ENCODE measurements at places on chromosomes 16 and 17.

- H3K27ac ChIP-seq = no peak overlapping the region
- no peaks in the 10 kb centered on the region for H3K4me1 ChIP-seq
- H3K36me3 ChIP-seq = no peaks in the 10 kb centered on the region
- H3K4me3 ChIP-seq = no peak overlapping the region
These were observed 147.7 kb downstream of the ABCC12 start for GRCh38 chr16:48008011-48008525.

DNA sequence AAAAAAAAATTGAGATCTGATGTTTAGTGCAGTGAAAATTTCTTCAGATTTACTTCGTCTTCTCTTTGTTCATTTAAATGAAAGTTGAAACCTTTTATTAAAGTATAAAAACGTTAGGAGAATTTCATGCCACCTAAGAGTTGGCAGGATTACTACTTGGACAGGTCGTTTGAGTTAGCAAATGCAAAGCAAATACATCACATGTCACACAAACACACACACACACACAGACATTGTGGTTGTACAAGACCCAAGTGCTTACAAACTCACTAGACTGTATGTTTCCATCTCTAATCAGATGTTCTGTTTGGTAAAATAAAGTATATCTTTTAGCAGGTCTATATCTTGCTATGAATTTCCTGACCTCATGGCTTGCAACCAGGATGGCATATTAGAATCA lies 185.6 kb upstream of the COX10 start:
- H3K27ac ChIP-seq = no peak overlapping the region
- no peak for DNase-seq
- no peak overlapping the region for H3K4me3 ChIP-seq
- no peaks in the 10 kb centered on the region for H3K36me3 ChIP-seq

- no peaks in the 10 kb centered on the region for H3K4me1 ChIP-seq
- H3K27me3 ChIP-seq = peaks cover 8% of the 10 kb centered on the region
- no peak overlapping the region for H3K4me3 ChIP-seq
- no peaks in the 10 kb centered on the region for H3K36me3 ChIP-seq
These were observed 128.2 kb upstream of the MED13 start for GRCh38 chr17:62193249-62193648.

DNA sequence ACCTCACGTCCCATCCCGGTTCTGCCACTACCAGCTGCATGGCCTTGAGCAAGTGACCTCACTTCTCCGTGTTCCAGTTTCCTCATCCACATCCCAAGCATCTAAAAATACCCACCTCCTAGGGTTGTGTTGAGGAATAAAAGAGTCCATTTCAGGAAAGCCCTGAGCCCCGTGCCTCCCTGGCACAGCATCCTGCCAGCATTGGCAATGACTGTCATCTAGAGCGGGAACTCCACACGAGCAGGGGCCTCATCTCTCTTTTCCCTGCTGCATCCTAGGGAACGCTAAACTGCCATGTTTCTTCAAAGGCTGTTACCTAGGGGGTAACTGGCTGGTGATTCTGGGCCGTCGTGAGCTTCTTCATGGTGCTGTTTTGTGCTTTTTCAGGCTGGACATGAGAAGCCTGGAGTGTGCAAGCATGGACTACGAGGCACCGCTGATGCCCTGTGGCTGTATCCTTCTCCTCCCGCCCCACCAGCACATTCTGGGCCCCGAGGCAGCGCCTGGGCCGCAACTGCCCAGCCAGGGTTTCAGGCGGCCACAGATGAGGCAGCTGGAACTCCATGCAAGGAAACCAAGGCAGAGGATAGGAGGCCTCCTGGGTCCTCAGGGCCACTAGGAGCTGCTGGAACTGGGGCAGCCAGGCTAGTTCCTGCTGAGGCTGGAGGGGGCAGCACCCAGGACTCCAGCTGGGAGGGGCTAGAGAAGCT lies 221.4 kb downstream of the KATNIP start:
- H3K36me3 ChIP-seq = peaks cover 4% of the 10 kb centered on the region
- no peaks in the 10 kb centered on the region for H3K4me1 ChIP-seq
- DNase-seq = no peak

DNA sequence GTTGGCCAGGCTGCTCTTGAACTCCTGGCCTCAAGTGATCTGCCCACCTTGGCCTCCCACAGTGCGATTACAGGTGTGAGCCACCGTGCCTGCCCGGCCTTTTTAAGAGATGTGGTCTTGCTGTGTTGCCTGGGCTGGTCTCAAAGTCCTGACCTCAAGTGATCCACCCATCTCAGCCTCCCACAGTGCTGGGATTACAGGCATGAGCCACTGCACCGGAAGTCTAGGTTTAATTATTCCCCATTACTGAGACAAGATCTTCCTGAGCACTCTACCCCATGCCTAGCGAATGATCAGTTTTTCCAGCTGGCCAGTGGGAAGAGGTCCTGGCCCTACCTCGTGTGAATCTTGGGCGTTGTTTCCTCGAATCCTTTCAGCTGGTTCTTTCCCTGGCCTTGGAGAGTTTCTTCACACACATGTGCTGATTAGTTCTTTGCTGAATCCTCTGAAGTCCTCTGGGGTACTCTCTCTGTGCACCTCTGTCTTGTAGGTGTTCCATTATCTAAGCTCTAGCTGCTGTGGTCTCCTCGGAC lies 18.9 kb downstream of the C16orf54 start:
- no peak overlapping the region for H3K4me3 ChIP-seq
- DNase-seq = no peak
- H3K27me3 ChIP-seq = no peaks in the 10 kb centered on the region
- no peak overlapping the region for H3K27ac ChIP-seq

GRCh38 chr16:4316864-4317531 lies 1.1 kb downstream of the GLIS2 start:
- no peak for DNase-seq
- peaks cover 12% of the 10 kb centered on the region for H3K4me1 ChIP-seq
- H3K27ac ChIP-seq = no peak overlapping the region
- H3K4me3 ChIP-seq = no peak overlapping the region

All from activated CD8-positive, alpha-beta T cell treated with anti-CD3 and anti-CD28 coated beads for 36 hours (primary cell).